Activated CD4-positive, CD25-positive, alpha-beta regulatory T cell (primary cell): ENCODE measurements at places on chromosomes 12 and 14.

- DNase-seq, result no peak
Measured at GRCh38 chr14:56676042-56676441, 96.4 kb downstream of the TMEM260 start.

- no peak for DNase-seq
Measured at GRCh38 chr12:22416801-22417200, 82.3 kb upstream of the ST8SIA1 start.

DNA sequence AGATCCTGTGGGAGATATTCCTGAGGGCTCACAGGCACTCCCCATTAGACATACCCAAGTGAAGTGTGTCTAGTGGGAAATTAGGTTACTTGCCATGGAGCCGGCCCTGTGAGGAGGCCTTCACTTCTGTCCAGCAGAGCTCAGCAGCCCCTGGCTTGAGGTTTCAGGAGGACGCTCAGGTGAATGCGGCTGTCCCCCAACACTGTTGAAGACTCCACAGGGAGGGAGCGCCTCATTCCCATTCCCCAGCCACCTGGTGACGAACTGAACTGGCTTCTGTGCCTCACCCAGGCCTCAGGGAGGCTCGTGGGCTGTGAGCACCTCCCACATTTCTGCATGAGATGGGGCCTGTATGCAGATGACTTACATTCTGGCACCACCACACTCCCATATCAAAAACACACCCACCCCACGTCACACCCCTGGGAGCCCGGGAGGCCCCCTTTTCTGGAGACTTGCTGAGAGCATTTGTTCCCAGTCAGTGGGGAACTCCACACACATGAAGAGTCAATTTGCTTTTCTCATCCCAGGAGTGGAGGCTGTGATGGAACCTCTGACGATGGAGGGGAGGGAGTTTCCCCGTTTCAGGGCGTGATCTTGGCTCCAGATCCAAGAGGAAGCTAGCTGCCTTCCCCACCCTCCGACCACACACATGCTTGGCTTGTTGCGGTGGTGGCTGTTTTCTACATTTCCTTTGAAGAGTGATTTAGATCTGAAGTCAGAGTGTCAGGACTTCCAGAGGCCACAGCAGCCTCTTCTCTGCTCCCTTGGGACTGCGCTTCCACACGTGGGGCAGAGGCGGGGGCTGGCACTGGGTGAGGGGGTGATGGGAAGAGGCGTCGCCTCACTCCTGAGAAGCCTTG lies 120.7 kb downstream of the ADGRD1 start:
- DNase-seq, result no peak

GRCh38 chr14:77580964-77581505 lies 35.4 kb downstream of the SPTLC2 start:
- no peak for DNase-seq

GRCh38 chr12:51098611-51099010 lies 15.2 kb upstream of the CSRNP2 start:
- no peak for DNase-seq
